Fibroblast of mammary gland (primary cell): ENCODE measurements at places on chromosomes 16 and 17.

- DNase-seq = no peak
Observed at GRCh38 chr17:2266045-2266864, 37.3 kb downstream of the SMG6 start.

GRCh38 chr16:54677308-54677950, 253.2 kb upstream of the IRX5 start:
- DNase-seq = no peak

DNA sequence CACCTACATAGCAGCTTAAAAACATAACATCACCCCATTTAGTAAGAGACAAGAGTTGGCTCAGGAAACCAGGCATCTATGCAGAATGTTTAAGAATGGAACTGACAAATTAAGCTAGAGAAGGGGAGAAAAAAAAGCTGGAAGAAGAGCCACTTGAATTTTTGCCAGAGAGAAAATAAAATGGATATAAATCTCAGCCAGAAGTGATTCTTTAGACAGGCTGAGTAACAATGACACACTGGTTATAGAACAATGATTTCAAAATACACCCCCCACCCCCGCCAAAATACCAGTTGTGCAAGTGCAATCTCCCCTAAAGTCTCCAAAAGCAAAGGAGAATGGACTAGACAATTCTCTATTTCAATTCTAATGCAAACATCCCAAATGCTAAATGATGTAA, 22.4 kb downstream of the LSM12 start:
- DNase-seq = peak; percentile 90

DNA sequence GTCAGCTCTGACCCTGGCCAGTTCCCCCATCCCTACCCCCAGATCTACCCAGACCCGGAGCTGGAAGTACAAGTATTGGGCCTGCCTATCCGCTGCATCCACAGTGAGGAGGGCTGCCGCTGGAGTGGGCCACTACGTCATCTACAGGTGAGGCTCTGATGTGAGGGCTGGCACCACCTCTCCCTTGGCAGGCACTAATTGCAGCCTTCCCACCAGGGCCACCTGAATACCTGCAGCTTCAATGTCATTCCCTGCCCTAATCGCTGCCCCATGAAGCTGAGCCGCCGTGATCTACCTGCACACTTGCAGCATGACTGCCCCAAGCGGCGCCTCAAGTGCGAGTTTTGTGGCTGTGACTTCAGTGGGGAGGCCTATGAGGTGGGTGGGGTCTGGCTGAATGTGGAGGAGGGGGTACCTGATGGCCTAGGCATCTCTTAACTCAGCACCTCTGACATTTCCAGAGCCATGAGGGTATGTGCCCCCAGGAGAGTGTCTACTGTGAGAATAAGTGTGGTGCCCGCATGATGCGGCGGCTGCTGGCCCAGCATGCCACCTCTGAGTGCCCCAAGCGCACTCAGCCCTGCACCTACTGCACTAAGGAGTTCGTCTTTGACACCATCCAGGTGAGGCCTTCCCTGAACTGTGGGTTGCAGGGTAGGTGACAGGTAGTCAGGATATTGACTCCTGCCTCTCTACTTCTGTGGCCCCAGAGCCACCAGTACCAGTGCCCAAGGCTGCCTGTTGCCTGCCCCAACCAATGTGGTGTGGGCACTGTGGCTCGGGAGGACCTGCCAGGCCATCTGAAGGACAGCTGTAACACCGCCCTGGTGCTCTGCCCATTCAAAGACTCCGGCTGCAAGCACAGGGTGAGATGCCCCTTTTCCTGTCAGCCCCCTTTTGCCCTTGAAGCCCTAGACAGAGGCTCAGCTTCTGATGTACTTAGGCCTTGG, 4.3 kb downstream of the TRAF4 start:
- no peak for DNase-seq

DNA sequence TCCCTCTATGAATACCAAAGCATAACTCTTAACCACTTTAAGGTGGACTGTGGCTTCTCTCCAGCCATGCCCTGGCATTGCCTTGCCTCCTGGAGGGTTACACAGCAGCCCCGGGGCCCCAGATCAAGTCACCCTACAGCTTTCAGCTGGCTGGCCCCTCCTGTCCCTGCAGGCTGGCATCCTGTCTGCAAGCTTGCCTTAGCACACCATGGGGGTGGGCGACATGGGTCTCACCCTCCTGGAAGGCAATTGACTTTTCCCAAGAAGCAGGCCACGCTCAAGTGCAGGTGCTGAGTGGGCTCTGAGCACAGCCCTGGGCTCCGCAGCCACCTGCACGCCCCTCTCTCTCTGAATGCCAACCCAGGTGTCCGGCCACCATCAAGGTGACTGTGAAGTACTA, 25.8 kb upstream of the AKTIP start:
- no peak for DNase-seq

DNA sequence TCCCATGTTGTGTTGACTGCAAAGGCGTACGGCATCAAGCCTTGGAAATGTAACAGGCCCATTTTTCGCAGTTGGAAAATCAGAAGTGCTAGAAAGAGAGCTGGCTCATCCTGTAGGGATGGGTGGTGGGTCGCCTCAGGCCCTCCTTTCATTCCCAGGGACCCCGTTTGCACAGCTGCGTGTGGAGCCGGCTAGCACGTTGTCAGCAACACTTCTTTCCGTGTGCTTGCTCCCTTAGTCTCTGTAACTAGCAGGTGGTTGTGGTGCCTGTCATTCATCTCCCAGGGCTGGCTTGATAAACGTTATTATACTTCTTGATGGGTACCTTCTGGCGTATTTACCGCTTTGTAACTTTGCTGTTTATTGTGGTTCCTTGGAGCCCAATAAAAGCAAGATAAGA, 239.0 kb upstream of the CACNG5 start:
- DNase-seq = no peak

- DNase-seq = no peak
Observed at GRCh38 chr17:44925731-44926697, 10.7 kb upstream of the GFAP start.

DNA sequence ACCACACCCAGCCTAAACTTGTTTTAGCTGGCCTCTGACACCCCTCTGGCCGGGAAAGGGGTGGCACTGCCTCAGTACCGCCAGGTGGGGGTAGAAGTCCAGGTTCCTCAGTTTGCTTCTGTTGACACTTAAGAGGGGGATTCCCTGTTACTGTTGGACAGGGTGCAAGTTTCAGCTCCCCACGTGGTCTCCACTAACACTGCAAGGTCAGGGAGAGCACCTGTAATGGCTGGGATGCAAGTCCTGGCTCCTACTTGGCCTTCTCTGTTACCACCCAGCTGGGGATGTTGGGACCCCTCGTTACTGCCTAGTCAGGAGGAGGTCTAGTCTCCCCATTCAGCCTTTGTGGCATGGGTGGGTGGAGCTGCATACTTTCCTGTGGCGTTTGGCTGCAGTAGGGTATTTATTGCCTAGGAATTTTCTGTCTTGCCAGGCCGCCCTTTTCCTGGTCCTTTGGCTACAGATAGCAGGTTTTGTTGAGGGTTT, 10.6 kb upstream of the MFAP4 start:
- no peak for DNase-seq

GRCh38 chr16:90009172-90009899, 9.9 kb downstream of the DBNDD1 start:
- DNase-seq = no peak

- DNase-seq = no peak
Observed at GRCh38 chr17:28572259-28573039, 1.1 kb upstream of the PIGS start.

DNA sequence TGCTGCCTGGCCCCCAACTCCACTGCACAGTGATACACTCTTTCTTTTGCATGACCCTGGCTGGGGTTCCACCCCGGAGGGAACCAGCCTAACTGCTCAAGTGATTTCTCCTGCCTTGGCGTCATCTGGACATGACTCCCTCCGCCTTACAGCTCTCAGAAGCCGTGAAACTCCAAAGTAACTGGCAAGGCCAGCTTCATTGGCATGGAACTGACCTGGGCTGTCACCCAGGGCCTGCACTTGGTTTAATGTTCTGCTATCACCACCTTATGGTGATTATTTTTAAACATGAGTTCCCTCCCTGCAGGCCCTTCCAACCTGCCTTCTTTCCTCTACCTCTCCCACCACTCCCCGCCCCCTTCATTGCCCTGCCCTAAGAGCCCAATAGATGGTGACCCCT, 139.7 kb upstream of the CDH5 start:
- DNase-seq = no peak

DNA sequence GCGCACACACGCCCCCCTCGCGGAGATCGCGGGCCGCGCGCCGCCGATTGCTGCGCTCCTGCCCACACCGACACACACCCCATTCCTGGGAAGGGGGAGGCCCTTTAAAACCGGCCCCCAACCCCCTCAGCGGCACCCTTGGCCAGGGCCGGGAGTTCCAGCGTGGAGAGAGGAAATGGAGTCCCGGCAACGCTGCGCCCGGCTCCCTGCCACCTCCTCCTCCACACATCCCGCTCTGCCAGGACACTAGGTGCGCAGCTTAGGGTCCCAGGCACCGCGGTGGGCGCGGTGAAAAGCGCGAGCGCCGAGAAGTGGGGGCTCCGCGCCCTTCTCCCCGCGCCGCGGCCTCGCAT, 397 bp downstream of the CDC42EP4 start:
- no peak for DNase-seq

- no peak for DNase-seq
Observed at GRCh38 chr17:323181-323580, 29.4 kb downstream of the RPH3AL start.

DNA sequence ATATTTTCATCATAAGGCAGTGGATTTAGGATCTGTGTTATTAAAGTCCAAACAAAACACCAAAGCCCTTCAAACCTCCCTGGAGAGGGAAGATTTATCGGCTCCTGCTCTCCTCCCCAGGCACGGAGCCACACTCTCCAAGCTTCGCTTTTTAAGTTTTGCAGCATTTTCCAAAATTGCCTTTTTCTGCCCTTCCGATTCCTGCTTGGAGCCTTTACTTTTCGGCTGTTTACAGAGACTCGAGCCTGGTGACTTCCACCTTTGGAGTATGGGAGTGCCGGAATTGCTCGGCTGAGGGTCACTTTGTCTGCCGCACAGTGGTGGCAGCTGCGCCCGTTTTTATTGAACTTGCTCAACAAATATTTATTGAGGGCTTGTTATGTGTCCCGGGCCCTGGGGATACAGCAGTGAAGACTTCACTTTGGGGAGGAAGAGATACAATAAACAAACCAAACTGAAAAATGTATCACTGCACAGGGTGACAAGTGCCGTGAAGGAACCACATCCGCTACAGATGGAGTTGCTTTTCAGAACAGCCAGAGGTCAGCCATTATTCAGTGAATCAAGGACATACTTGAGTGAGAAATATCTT, 185.5 kb downstream of the NTN1 start:
- DNase-seq = peak; percentile 18

DNA sequence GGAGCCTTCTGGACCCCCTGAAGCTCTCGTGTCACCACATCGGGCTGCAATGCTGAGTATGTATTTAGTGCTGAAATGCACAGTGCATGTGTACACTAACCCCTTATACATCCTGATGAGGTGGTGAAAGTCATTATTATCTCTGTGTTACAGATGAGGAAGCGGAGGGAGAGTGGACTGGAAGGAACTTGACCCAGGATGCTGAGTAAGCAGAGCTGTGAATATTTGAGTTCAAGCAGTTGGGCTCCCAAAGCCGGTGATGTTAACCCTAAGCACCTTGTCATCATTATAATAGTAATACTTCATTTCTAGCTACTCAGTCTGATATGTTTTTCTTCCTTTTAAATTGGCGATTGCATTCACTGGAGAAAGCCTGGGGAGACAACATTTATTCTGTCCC, 25.9 kb upstream of the NKD1 start:
- no peak for DNase-seq

- DNase-seq = peak; percentile 49
Observed at GRCh38 chr17:65137021-65137939, at the start of gene RGS9. Gene RGS9 (plus strand): TSS chr17:65137370. CDS start chr17:65137541, 171 bp downstream.

- DNase-seq = no peak
Observed at GRCh38 chr17:40433551-40434415, 9.5 kb upstream of the IGFBP4 start.

- DNase-seq = no peak
Observed at GRCh38 chr16:27686926-27687325, 137.0 kb downstream of the KATNIP start.

GRCh38 chr17:9109933-9110332, 88.6 kb downstream of the NTN1 start:
- DNase-seq = no peak
